ENCODE measurements at places on chromosomes 7 and 10.

DNA sequence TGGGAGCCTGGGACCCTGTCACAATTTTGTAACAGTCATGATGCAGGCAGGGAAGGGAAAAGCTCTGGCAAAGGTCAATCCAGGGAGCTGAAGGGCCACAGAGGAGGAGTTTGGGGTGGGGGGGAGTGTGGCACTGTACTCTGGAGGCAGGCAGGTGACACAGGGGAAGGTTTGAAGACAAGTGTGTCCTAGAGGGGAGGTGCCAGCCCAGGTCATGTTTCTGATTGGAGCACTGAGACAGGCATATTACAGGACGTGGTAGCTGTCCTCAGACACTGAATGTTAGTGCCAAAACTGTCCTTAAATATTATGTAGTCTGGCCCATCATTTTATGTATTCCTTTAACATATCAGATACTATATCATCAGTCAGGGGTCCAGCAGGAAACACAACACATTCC is 75.6 kb upstream of the LRRC4 start:
- no peak for DNase-seq

DNA sequence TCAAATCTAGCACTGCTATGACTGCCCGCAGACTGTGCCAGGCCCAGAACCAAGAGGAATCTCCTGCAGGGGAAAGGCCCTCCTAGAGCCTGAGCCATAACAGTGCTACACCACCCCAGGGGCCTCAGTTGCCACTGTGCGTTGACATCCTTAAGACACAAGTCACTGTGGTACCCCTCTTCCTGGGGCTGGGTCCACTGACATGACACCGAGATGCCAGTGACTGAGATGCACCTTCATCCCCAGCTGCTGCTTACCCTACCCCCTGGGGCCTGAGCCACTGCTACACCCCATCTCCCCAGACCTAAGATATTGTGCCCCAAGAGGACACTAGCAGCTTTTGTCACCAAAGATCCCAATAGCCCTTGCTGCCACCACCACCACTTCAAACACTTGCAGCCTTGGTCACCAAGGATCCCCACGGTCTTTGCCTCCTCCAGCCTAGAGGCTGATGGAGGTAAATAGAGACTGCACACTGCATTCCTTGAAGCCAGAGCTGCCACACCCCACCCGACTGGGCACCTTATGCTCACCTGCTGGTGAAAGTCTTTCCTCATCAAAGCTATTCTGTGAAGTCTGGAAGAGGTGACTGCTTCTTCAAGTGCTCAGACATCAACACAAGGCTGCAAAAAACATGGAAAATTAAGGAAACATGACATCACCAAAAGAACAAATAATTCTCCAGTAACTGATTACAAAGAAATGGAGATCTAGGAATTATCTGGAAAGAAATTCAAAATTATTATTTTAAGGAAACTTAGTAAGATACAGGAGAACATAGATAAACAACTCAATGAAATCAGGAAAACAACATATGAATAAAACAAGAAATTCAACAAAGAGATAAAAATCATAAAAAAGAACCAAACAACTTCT is 40.4 kb upstream of the SHH start:
- no peak for DNase-seq

- no peak for DNase-seq
These were observed 34.6 kb downstream of the CHST3 start for GRCh38 chr10:71998840-71999194.

DNA sequence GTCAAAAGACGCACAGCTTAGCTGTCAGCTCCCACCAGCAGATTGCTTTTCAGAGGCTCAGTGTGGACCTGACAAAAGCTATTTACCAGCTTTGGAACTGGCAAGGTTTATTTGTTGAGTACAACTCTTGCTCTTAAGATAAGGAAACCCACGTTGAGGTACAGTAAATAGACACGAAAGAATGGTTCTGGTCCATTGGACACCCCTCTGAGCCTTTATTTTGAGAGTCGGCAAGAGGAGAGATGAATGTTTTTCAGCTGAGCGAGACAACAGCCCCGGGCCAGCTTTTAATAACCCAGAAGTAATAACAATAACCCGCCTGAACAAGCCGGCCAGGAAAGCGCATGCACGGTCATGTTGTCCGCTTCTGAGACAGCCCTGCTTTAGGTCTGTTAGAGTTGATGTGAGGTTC is 49.0 kb downstream of the WNT2 start:
- DNase-seq: no peak

DNA sequence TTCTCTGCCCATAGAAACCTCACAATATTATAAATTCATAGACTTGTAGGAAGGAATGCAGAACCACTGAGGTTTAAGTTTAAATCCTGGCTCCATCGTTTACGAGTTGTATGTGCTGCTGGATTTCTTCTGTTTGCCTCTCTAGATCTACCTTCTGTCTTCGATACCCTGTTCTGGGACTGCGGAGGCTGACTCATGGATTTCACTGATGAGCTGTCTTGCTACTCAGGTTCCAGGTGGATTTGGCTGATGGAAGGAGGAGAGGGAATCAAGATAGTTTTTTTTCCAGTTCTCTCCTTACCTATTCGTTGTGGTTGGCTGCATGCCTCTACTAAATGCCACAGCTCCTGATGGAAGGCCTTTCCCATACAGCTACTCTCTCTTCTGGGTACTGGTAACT is 375.8 kb downstream of the REEP3 start:
- DNase-seq: no peak

DNA sequence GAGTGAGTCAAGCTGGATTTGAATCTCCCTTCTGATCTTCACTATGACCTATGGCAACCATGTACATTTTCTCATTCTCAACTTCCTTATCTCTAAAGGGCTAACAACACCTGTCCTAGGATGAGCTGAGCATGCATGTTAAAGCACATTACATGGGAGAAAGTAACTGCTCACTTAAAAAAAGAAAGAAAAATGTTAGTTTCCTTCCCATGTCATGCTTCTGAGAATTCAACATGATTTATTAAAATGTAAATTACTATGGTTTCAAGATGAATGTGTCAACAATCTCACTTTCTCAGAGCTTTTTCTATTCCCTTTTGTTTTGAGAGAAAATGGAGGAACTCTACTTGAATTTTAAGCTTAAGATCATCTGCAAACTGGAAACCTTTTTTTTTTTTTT is 295.3 kb downstream of the SKIDA1 start:
- DNase-seq: no peak

- no peak for DNase-seq
These were observed 71.8 kb downstream of the SEMA3C start for GRCh38 chr7:80847027-80847426.

- DNase-seq: no peak
These were observed at the start of gene TSPAN33 for GRCh38 chr7:129144095-129144833. Gene TSPAN33 (plus strand): TSS chr7:129144707. CDS start chr7:129144981, 274 bp downstream.

DNA sequence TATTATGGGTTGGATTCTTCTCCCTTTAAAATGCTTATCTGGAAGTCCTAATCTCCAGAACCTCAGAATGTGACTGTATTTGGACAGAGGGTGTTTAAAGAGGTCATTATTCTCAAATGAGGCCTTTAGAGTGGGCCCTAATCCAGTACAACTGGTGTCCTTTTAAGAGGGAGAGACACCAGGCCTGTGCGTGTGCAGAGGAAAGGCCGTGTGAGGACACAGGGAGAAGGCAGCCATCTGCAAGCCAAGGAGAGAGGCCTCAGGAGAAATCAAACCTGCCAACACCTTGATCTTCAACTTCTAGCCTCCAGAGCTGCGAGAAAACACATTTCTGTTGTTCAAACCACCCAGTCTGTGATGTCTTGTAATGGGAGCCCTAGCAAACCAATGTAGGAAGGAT is 235.4 kb upstream of the MYO3A start:
- no peak for DNase-seq

- DNase-seq: no peak
These were observed 73.9 kb downstream of the TMEM130 start for GRCh38 chr7:98795741-98796493.

DNA sequence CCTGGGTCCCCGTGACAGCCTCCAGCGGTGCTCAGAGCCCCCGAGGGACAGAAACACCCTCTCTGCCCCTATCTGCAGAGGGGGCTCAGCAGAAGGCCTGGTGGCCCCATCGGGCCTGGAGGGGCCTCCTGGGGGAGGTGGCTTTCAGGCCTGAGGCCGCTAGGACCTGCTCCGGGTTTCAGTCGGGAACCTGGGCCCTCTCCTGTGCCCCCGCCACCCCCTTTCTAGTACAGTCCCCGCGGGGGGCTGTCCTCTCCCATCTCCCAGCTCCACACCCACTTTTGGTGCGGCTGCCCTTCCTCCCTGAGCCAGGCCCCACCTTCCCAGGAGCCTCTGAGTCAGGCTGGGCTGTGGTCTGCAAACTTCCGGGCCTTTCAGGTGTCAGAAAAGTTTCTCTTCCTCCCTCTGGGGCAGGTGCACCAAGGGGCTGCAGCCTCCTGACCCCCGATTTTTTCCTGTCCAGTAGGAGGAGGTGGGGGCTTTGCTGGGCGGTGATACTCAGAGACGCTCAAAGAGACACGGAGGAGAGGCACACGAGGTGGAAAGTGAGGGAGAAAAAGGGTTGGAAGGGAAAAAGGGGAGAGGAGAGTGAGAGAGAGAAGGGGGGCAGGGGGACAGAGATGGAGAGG is 692 bp downstream of the CARD11 start:
- DNase-seq: no peak

DNA sequence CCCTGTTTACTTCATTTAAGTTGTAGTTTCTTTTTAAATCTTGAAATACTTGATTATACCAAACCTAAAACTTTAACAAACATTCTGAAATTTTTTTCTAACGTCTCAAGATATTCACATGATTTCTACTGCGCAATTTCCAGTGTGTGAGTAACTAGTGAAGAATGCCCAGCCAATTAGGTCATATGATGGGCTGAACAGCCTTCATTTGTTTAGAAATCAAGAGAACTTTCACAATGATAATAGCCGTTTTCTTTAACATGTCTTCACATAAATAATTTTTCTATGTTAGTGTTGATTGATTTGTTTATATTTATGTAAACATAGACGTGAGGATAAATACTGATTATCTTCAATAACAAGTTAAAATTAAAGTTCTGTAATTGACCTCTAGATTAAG is 21.8 kb downstream of the STAM start:
- DNase-seq: no peak

DNA sequence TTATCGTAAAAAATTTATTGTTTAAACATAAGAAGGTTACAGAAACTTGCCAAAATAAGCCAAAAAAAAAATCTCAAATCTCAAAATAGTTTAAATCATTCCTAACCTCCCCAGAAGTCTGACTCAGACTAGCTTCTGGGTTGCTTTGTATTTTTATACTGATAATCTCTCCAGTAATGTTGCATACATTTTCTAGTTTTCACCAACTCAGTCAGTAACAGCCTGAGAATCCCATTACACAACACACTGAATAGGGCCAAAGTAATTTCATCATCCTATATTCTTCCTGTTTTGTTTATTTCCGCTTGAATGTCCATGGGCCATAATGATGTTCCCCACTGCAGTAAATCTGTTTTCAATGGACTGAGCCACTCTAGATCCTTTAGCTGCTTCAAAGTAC is 478.5 kb downstream of the GPAM start:
- no peak for DNase-seq

- DNase-seq: peak; percentile 21
These were observed 107.5 kb downstream of the DOCK1 start for GRCh38 chr10:127012769-127013152.

DNA sequence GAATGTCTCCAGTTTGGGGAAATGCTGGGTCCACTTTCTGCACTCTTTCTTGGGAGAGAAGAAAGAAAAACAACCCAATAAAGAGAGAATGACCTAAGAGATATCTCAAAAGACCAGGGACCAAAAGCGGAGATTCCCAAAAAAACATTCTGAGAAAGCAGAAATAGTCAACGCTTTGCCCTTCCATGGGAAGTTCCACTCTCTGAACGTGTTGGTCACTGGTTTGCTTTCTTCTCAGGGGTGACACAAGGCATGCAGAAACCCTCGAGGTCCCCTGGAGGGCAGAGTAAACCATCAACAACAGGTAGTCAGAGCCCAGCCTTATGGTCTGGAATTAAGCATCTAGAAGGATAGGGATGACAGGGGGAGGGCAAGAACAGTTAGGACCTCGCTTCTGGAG is 26.2 kb upstream of the AOAH start:
- no peak for DNase-seq

- no peak for DNase-seq
These were observed 319 bp upstream of the MMD2 start for GRCh38 chr7:4959306-4959705.

DNA sequence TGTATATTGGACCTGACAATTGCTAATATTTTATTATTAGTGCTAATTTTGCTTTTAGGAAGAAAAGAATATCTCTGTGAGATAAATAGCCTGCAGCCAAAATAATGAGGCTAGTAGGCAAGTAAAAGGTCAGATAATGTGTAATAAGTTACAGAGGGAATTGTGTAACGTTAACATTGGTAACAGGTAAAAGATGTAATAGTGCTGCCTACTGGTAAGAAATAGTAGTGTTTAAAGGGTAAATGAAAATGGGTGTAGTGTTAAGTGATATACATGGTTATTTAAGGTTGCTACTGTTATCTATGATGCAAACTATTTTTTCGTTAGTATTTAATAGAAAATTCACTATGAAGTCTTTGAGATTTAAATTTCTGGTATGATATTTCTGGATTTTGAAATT is 9.2 kb upstream of the FOXP2 start:
- no peak for DNase-seq

GRCh38 chr7:1485156-1485555 is 19.0 kb downstream of the INTS1 start:
- DNase-seq: no peak

- DNase-seq: no peak
These were observed 13.9 kb downstream of the BRAT1 start for GRCh38 chr7:2541291-2542010.

- DNase-seq: no peak
These were observed 1.1 kb downstream of the FAM237B start for GRCh38 chr7:90320014-90320413.

DNA sequence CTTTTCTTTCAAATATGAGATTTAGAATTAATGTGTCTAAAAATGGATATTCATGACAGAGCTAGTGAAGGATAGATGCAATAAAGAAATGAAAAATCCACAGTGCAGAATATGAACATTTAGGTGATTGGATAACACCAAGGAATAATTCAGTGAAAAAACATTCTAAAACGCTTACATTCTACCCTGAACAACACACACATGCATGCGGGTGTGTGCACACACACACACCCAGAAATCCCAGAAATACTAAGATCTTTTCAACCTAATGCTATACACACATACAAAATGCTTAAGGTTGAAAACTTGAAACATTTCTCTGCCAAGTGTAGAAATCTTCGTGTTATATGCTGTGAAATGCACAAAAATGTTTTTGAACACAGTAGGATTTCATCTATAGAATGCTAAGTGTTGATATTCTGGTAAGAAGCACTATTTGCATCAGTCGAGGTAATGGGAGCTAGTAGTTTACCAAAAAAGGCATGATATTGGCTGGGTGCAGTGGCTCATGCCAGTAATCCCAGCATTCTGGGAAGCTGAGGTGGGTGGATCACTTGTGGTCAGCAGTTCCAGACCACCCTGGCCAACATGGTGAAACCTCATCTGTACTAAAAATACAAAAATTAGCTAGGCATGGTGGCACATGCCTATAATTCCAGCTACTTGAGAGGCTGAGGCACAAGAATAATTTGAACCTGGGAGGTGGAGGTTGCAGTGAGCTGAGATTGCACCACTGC is 600.6 kb downstream of the PHTF2 start:
- DNase-seq: no peak

GRCh38 chr10:124308056-124308645 is 110.6 kb downstream of the OAT start:
- no peak for DNase-seq
